ENCODE measurements at places on chromosomes 3 and 15.

GRCh38 chr3:182135056-182135455 is 423.3 kb downstream of the SOX2 start:
- DNase-seq, result no peak

DNA sequence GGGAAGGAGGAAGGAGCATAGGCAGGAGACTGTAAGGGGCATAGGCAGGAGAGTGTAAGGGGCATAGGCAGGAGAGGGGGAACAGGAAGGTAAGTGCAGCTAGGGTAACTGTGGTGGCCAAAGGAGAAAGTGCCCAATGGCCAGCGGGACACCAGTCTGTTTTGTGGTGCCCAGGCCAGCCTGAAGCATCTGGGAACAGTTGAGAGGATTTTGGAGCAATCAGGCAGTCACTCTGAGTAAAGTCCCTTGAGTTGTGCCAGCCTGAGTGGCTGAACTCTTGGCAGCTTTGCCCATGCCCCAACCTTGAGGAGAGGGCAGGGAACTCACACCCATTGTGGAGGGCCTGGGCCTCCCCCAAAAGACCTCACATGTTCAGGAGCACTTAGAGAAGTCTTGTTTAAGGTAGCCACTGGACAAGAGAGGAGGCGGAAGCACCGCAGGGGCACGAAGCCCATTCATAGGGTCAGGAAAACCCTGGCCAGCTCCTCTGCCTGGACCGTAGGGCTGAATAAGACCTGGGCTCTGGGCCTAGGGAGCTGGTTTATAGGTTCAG is 3.5 kb upstream of the TGM5 start:
- DNase-seq, result no peak

GRCh38 chr3:46299608-46300460 is 54.1 kb upstream of the CCR2 start:
- no peak for DNase-seq

DNA sequence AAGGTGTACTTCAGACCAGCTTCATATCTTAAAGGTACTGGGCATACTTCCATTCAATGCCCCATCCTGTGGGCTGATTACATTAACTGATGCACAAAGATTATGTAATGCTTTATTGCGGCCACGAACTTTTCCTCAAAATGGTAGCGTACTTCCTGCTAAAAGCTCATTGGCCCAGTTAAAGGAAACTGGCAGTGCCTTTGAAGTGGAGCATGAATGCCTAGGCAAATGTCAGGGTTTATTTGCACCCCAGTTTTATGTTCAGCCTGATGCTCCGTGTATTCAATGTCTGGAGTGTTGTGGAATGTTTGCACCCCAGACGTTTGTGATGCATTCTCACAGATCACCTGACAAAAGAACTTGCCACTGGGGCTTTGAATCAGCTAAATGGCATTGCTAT is 3.4 kb downstream of the SKIL start:
- no peak for DNase-seq

- no peak for DNase-seq
Observed at GRCh38 chr3:12782172-12782815, 14.2 kb upstream of the CAND2 start.

- DNase-seq, result no peak
Observed at GRCh38 chr3:39911465-39912309, 102.3 kb downstream of the MYRIP start.

GRCh38 chr3:49717211-49717958 is 2.1 kb downstream of the AMIGO3 start:
- no peak for DNase-seq

DNA sequence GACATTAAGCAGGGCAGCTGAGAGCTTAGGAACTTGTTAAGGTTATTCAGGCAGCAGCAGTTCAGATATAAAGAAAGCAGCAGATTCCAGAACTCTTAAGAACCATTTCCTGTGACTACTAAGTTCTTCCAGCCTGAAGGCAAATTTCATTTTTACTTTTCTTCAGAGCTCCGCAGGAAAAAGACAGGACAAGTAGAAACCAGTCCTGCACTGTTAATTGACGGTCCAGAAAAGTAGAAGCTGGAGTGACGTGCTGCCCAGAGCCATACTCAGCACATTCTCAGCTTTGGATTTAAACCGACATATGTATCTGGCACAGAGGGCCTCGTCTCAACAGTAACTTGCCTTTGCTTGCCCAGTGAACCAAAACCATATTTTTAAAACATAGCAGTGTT is 219.4 kb upstream of the STRIT1 start:
- no peak for DNase-seq

- no peak for DNase-seq
Observed at GRCh38 chr15:100730655-100731266, 128.4 kb downstream of the ASB7 start.

GRCh38 chr3:187957582-187957981 is 196.4 kb upstream of the LPP start:
- DNase-seq, result no peak

- DNase-seq, result no peak
Observed at GRCh38 chr15:31528846-31529245, 202.2 kb downstream of the KLF13 start.

GRCh38 chr3:67090474-67090873 is 92.4 kb downstream of the KBTBD8 start:
- DNase-seq, result no peak

GRCh38 chr15:82030176-82030575 is 15.6 kb downstream of the MEX3B start:
- no peak for DNase-seq

All from activated CD8-positive, alpha-beta memory T cell treated with anti-CD3 and anti-CD28 coated beads for 48 hours (primary cell).